ENCODE measurements at places on chromosomes 5 and 9.

- no peak for DNase-seq
Observed at GRCh38 chr5:60395712-60396329, 304.1 kb downstream of the DEPDC1B start.

DNA sequence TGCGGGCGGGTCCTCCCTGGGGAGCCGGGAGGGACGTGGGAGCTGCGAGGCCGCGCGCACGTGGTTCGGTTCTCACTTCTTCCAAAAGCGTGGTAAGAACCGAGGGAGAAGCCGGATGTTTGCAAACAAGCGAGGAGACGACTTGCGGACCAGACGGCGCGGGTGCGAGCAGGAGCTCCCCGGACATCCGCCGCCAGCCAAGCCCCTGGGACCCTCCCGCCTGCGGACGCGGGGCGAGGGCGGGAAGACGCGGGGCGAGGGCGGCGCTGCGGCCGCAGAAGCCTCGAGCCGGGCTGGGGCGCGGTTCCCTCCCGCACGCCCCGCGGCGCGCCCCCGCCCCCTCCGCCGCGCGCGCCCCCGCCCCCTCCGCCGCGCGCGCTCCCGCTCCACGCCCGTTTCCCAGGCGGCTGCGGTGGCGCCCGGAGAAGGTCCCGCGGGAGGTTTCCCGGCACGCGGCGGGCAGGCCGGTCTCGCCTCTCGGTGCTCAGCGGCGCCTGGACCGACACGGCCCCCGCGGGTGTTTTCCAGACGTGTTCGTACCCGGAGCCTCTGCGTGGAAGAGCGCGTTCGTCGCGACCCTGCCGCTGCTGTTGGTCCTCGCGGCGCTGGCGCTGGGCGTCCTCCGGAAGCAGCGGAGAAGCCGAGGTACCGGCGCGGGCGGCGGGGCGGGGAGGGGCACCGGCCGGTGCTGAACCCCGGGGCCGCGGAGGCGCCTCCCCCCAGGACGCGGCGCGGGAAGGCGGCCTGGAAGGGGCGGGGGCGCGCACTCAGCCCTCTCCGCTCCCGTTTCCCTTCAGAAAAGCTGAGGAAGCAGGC is 12.8 kb downstream of the BTNL9 start:
- DNase-seq, result no peak

- no peak for DNase-seq
Observed at GRCh38 chr9:82106536-82106935, 118.0 kb downstream of the SPATA31D1 start.

DNA sequence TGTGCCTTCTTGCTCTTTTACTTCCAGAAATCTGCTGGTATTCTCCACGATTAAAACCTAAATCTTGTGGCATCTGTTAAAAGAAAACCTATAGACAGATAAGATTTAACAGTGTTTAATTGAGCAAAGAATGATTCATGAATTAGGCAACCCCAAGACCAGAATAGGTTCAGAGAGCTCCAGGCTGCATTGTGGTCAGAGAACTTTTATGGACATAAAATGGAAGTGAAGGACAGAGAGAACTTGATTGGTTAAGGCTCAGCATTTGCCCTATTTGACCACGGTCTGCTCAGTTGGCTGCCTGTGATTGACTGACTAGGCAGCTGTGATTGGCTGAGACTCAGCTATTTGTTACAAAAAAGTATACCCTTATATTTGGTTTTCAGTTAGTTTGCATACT is 10.4 kb upstream of the SLC36A2 start:
- DNase-seq, result no peak

DNA sequence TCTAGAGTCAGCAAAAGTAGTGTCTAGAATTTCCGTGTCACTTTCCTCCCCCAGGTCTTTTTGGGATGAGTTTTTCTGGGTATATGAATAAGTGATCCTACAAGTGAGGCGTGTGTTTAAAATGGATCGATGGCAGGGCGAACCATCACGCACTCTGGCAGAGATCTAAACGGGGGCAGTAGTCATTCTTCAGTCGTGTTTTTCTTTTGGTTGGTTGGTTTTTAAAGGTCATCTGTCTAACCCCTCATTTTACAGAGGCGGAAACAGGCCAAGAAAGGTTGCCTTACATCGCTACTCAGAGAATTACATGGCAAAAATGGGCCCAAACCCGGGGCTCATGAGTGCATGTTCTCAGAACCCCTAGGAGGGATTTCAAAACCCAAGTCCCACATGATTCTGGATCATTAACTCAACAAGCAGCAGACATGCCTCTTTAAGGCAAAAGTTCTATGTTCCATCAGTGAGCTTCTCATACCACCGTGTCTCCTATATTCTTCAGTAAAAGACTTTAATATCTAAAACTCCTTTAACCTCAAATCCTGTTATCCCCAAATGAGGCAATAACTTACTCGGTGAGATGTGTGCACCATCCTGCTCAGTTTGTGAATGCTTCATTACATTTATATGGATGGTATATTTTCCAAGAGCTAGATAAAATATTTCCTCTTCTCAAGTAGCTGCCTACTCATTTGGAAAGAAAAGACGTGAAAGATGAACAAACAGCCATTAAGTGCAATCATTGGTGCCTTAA is 145.8 kb downstream of the AOPEP start:
- no peak for DNase-seq

DNA sequence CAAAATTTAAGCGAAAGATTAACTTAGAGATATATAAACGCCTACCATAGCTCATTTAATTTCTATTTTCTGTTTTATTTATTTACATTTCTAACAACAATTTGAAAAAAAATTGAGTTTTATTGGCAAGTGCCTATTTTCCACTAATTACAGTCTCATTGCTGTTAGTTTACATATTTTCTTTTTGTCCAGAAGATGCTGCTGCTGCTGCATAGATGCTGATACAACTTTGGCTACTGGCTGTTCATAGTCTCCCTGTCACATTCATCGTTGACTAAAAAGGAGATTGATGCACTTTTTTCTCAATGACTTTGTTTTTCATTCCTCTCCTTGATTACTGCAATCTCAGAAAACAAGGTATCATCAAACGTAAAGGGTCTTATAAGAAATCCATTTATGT is 235.4 kb downstream of the CDH9 start:
- DNase-seq, result no peak

DNA sequence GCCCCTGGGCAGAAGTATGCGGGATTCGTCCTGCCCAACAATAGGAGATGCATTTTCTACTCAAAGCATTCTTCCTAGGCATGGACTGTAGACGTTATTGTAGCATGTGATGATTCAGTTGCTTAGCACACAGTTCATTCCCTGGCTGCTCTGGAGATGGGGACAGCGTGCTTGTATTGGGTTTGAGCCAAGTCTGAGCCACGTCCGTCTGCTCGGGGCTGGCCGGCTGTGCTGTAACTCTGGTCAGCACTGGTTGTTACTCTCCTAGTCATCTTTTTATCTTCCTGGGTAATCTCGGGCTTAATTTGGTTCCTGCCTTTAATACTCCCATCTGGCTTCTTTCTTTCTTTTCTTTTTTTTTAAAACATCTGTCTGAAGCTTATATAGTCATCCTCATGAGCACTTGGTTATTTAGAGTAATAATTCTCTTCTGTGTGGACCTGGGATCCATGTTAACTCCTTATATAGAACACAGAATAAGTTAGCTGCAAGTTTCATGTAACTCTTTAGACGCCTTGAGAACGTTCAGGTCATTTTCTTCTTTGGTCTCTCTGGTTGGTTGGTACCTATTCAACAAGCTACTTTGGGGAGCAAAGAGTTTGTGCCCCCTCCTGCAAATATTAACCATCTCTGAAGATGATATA is 118.8 kb upstream of the RPS23 start:
- DNase-seq, result peak; percentile 51

- DNase-seq, result no peak
Observed at GRCh38 chr9:23590276-23591000, 235.6 kb downstream of the ELAVL2 start.

DNA sequence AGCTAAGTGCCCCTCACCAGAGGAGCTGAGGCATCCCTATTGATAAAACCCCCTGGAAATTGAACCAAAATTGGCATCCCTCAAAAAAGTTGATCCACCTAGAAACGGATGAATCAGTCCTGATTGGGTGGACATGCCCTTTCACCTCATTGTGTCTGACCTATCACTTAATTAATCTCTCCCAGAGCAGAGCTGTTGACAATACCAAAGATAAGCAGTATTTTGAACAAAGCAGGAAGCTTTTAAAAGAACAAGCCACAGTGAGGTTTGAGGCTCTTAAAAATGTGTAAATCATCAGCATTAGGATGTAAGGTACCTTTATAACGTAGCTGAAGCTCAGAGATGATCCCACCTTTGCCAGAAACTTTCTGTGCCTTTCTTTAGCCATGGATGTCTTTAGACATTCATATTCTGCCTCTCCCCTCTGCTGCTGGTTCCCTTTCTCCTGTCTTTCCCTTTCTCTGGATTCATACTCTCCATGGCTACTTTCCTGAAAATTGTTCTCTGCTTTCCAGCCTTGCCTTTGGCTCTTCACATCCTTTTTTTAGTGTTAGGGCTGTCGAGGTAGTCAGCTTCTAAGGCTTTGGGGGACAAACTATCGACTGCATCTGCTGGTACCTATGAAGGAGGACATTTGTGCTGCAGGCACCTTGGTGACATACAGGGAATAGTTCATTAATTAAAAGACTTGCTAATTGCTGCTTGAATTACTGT is 7.8 kb upstream of the LHX2 start:
- no peak for DNase-seq

DNA sequence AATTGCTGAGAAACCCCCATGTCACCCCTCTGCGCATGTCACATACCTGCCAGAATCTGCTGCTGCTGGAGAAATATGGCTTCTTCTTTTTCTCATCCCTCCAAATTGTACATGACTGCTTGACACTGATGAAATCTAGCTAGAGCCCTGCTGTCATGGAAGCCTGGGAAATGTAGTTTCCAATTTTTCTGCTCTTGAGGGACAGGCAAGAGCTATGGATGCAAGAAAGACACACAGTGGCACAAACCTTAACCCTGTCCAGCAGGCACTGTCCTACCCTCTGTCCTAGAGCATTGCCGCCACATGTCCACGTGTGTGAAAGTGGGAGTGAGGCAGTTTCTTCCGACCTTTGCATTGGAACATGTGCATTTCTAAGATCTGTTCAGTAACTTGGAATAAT is 255.5 kb upstream of the SEMA6A start:
- DNase-seq, result no peak

GRCh38 chr5:55276771-55277170 is 30.7 kb downstream of the DHX29 start:
- no peak for DNase-seq

GRCh38 chr9:131865446-131866195 is 125.7 kb upstream of the RAPGEF1 start:
- DNase-seq, result no peak

DNA sequence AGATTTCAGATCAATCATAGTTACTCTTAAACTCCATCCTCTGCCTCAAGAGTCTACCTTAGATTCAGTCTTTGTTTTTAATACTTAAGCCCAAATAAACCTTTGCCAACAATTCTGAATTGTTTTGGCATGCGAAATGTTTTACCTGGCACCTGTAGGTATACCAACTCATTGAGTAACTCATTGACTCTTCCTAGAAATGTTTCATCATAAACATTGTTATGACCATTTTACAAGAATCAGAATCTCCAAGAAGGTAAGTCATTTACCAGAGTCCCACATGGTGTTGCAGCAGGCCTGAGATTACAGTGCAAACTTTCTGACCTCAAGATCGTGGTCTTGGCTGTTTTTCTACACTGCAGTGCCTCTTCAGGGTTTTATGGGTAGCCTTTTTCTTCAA is 750.4 kb downstream of the BRINP1 start:
- DNase-seq, result no peak

DNA sequence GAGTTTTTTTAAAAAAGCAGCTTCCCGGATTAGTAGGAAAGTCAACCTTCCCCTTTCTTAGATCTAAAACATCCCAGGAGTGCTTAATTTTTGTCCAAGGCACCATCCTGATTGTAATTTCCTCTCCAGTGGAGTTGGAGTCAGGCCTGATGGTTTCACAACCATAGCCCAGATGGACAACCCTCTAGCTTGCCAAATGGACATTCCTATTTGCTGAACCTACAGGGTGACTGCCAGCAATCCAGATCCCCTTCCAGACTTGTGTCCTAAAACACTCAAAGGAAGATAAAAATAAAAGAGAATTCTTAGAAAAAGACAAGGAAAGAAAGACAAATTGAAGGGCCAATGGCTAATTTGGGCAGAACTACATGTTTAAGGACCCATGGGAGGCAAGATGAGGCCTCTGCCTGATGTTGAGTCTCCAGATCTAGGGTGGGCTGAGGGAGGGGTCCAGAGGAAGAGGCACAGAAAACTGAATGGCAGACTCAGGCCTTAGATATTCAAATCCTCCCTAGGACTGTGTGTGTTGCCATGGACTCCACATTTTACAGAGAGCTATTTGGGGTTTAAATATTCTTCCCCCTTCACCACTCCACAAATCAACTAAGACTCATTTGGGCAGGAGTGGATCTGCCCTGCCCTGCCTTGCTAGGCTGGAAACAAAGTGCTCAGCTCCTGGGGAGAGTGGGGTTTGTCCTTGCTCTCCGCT is 38.5 kb upstream of the SLC44A1 start:
- no peak for DNase-seq

DNA sequence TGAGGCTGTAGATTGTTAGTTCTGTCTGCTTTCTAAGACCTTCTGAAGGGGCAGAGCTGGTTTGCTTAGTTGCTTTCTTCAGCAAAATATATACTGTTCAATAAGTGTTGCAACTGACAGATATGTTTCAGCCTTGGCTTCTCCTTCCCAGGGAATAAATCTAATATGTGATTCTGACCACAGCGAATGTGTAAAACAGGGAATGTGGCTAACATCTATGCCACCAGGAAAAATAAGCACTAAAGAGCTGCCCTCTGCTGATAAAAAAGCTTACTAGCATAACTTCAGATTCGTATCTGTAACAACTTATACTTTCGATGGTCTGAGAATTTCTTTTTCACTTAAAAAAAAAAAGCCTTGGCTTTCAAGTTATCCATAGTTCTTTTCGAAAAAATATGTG is 13.0 kb upstream of the OSMR start:
- DNase-seq, result no peak

- DNase-seq, result no peak
Observed at GRCh38 chr5:39177631-39177964, 41.8 kb downstream of the FYB1 start.

- no peak for DNase-seq
Observed at GRCh38 chr5:75568202-75568601, 43.1 kb upstream of the ANKDD1B start.

GRCh38 chr9:38131729-38132128 is 62.7 kb upstream of the SHB start:
- DNase-seq, result no peak

GRCh38 chr5:26121338-26121737 is 917.0 kb downstream of the CDH9 start:
- no peak for DNase-seq

- peak; percentile 35 for DNase-seq
Observed at GRCh38 chr5:157761690-157762621, 18.4 kb downstream of the LSM11 start.
